ENCODE measurements at places on chromosomes 13 and 19. TPM values are rescaled to one million over a fixed set of nuclear protein-coding genes. Genes with fewer than 3 reads are reported as not detected.

PROSER1 gene
- 14.2 TPM for total RNA-seq

GRCh38 chr13:44044547-44045179 lies 165.0 kb downstream of the LACC1 start:
- no peaks in the 10 kb centered on the region for H3K27me3 ChIP-seq
- no peak for DNase-seq
- H3K27ac ChIP-seq, result no peak overlapping the region
- no peaks in the 10 kb centered on the region for H3K36me3 ChIP-seq
- no peak overlapping the region for H3K4me3 ChIP-seq

DNA sequence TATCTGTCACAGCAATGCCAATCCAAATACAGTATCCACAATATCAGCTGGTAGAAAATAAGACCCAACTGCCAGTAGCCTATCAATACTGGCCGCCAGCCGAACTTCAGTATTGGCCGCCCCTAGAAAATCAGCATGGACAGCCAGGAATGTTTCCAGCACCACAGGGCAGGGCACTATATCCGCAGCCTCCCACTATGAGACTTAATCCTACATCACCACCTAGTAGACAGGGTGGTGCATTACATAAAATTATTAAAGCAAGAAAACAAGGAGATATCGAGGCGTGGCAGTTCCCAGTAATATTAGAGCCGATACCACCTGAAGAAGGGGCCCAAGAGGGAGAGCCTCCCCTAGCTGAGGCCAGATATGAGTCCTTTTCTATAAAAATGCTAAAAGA lies 111.3 kb downstream of the ZNF486 start:
- H3K4me3 ChIP-seq, result no peak overlapping the region
- no peaks in the 10 kb centered on the region for H3K4me1 ChIP-seq
- no peaks in the 10 kb centered on the region for H3K27me3 ChIP-seq
- no peak overlapping the region for H3K27ac ChIP-seq
- no peaks in the 10 kb centered on the region for H3K36me3 ChIP-seq

RHPN2 gene
- total RNA-seq, result 1.0 TPM

ZNF429 gene
- 10.0 TPM for total RNA-seq

GRCh38 chr19:16160943-16161560 lies 12.3 kb downstream of the CIB3 start:
- no peaks in the 10 kb centered on the region for H3K4me1 ChIP-seq
- no peaks in the 10 kb centered on the region for H3K36me3 ChIP-seq
- H3K27me3 ChIP-seq, result peaks cover 6% of the 10 kb centered on the region
- no peak overlapping the region for H3K27ac ChIP-seq
- H3K4me3 ChIP-seq, result no peak overlapping the region

Measured in left ventricle myocardium inferior (tissue), 1 donor.